ENCODE measurements at places on chromosomes 6 and 20.

DNA sequence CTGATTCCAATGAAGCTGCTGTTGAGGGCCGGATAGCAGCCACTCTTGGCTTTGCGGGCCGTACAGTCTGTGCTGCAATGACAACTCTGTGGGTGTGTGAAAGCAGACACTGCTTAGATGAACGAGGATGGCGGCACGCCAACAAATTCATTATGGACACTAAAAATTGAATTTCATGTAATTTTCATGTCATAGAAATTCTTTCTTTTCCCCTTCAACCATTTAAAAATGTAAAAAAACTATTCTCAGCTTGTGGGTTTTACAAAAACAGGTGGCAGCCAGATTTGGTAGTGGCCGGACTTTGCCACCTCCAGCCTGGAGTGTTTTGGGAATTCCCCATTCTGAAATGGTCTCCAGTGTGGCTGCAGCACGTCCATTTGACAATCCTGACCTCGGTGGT lies 26.0 kb downstream of the MAS1 start:
- no peak for DNase-seq

DNA sequence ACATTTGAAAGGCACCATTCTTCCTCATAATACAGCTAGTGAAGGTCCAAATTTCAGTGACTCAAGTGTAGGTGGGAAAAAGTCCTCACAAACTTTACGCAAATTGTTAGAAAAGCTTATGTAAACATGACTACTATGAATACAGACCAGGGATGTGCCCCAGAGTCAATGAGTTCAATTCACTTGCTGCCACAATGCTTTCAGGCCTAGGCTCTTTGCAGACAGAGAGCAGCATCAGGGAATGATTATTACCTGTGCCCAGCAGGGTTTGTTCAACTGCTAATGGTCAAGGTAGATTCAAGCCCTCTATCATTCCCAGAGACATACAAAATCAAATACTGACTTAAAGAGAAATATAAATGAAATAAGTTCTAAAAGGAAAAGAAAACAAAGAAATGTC lies 84.0 kb downstream of the LAMA2 start:
- DNase-seq, result no peak

DNA sequence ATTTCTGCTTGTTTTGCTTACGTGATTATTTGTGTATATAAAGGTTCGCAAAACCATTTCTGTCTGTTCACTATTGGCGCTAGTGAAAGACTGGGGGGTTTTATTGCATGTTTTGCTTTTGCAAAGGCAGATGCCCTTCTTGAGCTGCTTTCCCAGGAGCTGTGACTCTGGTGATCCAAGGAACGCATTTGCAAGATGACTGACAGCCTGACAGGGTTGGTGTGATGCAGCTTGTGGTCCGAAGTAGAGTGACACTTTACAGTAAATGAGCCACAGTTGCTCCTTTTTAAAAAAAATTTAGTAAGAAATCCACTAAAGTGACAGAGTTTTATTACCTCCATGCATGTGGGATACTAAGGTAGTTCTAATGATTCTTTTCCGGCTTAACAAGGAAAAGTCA lies 73.7 kb downstream of the TPD52L1 start:
- DNase-seq, result no peak

DNA sequence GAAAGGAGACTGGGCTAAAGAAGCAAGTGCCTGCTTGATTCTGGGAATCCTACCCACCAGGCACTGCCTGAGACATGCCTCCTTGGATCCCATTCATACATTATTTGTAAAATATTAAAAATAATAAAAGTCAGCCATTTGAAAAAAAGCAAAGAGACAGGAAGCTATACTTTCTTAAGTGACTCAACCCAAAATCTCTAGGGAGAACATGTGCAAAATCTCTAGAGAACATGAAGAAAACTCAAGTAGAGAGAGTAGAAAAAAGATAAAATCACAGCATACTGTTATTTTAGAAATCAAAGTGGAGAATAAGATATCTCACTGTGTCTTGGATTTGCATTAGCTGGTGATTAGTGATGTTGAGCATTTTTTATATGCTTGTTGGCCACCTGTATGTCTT lies 197.2 kb upstream of the GGTLC1 start:
- no peak for DNase-seq

GRCh38 chr6:139275279-139276055 lies 16.3 kb downstream of the TXLNB start:
- DNase-seq, result no peak

DNA sequence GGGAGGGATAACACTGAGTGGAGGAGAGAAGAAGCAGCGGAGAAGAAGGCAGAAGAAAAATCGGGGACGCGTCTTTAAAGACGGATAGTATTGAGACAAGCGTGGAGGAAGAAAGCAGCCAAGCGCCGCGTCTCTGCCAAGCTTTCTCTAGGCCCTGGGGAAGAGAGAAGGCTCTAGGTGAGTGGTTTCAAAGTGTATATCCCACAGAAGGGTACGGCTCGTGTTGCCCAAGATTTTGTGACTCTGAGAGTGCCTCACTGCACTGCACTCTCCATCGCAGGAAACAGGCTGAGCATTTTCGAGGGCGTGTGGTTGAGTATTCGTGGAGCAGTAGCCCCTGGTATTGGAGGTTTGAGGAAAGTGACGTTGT lies 185.4 kb downstream of the TRIM27 start:
- DNase-seq, result no peak

- DNase-seq, result no peak
Measured at GRCh38 chr6:144756469-144756868, 471.3 kb downstream of the UTRN start.

DNA sequence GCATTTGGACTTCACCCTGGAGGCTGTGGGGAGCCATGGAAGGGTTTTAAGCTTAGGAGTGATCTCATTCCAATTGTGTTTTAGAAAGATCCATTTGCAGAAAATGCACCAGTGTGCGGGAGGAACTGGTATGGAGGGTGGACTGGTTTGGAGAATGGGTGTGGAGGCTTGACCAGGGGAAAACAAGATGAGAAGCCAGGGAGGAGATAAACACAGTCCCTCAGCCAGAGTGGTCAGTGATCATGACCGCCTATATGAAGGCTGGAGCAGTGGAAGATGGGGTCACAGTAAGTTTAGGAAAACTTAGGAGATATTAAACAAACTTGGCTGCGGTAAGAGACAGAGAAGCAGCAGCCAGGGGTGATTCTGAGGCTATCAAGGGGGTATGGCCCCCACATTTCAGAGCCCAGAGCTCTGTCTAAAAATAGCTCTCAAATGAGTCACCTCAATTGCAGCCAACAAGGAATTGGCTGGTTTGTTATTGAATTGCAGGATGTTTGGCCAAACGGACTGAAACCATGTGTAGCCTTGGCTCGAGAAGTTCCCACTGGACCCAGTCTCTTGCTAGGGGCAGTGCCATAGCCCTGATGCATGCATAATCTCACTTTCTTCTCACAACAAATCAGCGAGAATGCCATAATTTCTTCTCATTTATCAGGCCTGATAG lies 159.9 kb upstream of the TOP1 start:
- DNase-seq, result no peak

DNA sequence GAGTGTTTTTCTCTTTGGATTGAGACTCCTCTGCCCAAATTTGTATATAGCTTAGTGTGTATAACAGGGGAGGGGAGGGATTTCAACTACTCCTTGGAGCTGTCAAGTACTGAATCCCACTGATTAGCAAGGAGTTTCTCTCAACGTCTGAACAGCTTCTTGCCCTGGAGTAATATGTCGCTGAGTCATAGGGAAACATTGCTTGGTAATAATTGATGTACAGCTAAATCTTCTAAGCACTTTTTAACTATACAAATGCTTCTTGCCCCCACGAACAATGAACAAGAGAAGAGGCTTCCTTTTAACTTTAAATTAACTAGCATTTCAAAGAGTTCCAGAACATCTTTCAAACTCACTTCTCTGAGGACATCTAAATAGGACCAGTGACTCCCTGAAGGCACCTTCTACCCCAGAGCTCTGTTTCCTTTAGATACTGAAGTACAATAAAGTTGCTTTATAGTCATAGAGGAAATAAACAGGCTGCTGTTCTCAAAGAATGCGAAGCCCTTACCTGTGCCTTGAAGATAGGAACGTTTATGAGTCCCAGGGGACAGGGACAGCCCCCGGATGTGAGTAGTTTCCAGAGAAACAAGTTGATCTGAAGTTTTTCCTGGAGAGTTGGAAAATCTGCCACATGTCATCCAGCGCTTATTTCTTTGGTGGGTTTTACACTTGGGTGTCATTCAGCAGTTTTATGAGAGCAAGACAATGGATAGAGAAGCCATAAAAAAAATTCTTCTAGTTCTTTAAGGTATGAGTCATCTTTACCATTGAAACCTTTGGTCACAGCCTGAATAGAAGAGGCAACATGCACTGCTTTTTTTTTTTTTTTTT lies 462.5 kb upstream of the BTBD3 start:
- no peak for DNase-seq

GRCh38 chr6:106525882-106526275 lies 103.4 kb downstream of the RTN4IP1 start:
- no peak for DNase-seq

DNA sequence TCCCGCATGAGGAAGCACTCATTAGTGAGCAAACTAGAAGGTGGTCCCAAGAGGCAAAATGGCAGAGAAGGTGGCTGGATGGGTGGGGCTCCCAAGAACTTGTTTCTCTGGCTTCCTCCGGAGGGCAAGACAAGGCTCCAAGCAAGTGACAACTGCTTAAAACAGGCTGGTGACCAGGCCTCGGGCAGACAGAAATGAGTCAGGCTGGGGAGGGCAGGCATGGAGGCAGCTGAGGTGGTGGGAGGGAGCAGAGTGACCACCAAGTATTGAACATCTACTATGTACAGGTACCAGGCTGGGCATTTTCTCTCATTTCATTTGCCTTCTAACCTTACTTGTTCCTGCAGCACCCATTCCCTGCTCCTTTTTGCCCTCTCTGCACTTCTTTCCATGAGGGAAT lies 33.4 kb downstream of the TNXB start:
- no peak for DNase-seq

DNA sequence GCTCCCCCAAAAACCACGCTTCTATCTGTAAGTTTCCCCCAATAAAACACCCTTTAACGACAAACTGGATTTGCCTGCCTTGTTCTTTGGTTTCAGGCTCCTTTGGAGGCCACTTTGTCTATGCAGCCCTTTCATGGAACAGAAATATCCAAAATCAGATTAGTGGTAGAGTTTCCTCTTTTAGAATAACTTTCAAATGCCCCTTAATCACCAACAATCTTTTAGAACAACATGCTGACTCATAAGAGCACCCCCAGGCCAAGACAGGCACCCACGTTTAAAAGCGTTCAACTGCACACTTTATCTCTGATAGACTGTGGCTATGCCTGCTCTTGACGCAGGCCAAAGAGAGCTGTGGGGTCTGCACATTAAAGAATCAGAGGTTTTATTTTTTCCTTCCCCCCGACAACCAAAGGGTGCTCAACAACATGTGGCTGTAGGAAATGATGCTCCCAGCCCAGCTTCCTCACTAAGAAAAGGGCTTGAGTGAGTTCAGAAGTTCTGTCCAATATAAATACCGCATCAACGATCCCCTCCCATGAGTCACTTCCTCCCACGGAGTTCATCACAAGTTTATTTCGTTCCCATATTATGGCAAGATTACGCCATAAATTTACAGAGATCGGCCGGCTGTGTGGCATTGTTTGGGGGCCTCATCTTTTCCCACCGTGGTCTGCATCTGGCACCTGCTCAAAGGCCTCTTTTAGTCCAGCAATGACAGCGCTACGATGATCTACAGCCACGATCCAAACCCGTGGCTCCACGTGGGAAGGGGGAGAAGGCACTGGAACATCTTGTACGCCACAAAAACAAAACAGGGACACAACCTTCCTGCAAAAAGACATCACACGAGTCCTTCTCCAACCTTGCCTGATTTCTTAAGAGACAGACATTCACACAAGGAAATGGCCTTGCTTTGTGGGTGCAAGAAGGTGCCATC lies 88.8 kb upstream of the NFATC2 start:
- no peak for DNase-seq

DNA sequence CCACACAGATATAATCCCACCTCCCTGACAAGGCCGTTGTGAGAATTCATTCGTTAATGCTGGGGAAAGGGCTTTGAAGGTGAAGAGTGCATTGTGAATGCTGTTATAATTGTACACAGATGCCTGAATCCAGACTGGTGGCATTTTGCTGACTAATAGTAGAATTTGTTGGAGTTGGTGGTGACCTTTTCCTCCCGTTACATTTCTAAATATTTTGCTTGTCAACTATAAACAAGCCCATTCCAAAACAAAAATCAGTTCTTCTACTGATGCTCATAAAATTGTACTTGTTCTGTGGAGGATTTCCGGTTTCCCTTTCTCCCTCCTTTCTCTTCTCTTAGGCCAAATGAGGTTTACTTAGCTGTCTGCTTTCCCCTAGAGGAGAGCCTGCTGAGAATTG lies 253.1 kb upstream of the SUPT3H start:
- DNase-seq, result no peak

DNA sequence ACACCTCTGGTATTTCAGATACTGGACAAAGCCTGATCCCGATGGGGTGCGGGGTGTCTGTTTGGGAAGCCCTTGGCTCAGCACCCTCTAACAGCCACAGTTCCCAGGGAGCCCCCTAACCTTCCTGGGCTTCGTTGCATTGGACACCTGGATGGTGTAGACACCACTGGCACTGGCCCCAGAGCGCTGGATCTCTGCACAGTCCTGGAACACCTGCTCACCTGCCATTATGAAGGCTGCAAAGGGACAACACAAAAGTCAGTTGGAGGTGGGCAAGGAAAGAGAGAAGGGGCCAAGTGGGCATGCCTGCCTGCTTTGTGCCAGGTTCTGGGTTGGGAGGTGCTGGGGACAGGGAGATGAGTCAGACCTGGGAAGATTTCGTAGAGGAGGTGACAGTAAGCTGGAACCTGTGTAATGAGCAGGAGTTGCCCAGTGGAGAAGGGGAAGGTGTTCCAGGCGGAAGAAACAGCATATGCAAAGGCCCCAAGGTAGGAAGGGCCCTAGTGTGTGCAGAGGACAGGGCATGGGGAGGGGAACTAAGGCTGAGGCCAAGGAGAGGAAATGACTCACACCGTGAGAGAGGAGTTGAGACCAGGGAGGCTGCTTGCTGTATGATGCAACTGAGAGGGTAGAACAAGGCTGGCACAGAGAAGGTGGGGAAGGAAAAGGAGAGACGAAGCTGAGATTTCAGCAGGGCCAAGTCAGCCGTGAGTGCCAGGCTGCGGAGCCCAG lies 34.9 kb downstream of the ANGPT4 start:
- no peak for DNase-seq

DNA sequence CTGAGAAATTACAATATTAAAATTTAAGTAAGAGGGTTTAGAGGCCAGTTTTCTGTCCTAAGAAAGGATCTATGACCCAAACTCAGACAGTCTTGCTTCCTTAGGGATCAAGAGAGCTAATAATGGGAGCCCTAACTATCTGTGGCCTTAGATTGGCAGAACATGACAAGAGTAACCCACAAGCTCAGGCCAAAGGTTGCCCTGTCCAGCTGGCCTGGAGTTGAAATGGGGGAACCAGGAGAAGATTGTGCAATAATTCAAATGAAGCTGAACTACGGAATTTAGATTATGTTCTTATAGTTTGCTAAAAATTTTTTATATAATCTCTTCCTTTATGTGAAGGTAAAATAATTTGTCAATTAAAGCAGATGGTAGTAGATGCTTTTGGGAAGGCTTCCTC lies 26.4 kb downstream of the LAMA4 start:
- DNase-seq, result no peak

GRCh38 chr6:70686548-70687133 lies 19.0 kb downstream of the SMAP1 start:
- peak; percentile 35 for DNase-seq

GRCh38 chr20:62561948-62562347 lies 80.4 kb upstream of the SLCO4A1 start:
- DNase-seq, result no peak

- no peak for DNase-seq
Measured at GRCh38 chr20:58014628-58015315, 213.7 kb downstream of the ANKRD60 start.
